ENCODE measurements at places on chromosomes 7 and 10.

- peak; percentile 53 for DNase-seq
Measured at GRCh38 chr7:121138262-121138933, 149.9 kb downstream of the CPED1 start.

DNA sequence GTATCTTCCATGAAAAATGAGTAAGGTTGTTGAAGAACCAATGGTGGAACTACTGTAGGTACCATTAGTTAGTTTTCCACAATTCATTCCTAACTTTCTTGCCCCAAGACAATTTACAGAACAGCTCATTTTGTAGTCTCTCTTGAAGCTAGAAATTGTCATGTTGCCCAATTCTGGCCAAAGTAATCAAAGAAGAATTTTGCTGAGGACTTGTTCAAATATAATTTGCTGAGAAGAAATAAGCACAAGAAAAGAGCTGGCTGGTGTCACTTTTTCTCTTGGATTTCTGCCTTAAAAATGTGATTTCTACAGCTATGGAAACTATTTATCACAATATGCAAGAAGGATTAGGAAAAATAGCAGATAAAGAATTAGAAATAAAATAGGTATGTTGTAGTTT, 199.2 kb upstream of the SEMA3A start:
- no peak for DNase-seq

GRCh38 chr7:135480966-135481597, 28.8 kb downstream of the CNOT4 start:
- DNase-seq = no peak

DNA sequence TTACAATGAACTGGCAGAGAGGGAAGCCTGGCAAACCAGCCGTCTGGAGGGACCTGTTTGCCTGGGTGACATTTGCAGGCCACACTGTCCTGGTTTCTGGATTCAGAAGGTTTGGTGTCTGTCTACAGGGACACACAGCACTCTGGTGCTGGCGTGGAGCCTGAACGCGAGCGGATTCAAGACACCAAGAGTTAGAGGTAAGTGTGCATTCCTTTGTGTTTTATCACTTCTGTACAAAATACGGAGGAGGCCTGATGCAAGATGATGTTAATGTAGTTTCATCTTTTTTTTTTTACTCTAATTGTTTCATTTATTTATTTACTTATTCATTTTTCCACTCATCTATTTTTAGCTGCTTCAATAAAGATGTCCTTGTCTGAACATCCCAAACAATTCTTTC, 485.3 kb upstream of the ADARB2 start:
- DNase-seq = no peak

DNA sequence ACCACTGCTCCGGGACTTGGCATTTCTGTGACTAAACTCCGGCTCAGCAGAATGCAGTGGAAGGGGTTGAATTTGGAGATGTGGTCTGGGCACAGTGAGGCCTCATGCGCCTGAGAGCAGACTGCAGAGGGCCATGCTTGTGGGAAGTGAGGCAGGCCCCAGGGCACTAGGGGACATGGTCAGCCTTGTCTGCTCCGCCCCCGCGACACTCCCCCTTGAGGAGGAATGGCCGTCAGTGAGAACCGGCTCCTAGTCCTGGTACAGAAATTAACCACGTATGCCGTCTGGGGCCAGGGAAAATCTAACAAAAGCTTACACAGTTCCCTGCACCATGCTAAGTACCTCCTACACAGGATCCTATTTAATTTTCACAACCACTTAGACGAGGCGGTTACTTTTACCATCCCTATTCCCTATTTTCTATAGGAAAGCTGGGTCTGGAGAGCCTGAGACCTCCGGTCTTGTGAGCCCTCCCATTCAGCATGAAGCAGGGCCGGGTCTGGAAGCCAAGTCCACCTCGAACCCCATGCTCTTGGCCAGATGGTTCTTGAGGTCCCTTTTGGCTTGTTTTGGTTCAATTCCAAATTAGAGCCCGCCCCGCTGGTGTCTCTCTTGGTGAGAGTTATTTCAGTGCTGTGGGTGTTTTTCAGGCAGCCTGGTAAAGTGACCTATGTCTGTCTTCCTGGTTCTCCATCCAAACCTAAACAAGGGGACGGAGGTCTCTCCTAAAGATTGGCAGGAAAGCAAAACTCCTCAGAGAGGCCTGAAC, 87.7 kb upstream of the PITRM1 start:
- DNase-seq = no peak

All from memory B cell (primary cell).